ENCODE measurements at places on chromosomes 2 and 18.

DNA sequence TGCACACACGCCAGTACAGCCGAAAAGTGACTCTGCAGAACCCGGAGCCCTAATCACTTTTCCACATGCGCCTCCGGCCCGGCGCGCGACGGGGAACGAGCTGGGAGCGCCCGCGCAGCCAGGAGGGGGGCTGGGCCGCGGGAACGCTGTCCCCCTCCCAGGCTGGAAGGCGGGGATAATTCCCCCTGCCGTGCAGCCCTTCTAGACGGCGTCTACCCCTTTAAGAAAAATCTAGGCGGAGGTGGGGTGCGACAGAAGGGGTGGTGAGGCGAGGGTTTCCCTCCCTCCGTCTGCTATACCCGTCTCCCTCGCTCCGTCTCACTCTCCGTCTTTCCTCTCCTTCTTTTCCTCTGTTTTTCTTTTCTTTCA is 2.4 kb downstream of the CYP26B1 start:
- no peak for DNase-seq

GRCh38 chr2:18153741-18154140 is 275.3 kb downstream of the KCNS3 start:
- no peak for DNase-seq

GRCh38 chr18:49608366-49609255 is 46.8 kb downstream of the LIPG start:
- DNase-seq, result peak; percentile 37

DNA sequence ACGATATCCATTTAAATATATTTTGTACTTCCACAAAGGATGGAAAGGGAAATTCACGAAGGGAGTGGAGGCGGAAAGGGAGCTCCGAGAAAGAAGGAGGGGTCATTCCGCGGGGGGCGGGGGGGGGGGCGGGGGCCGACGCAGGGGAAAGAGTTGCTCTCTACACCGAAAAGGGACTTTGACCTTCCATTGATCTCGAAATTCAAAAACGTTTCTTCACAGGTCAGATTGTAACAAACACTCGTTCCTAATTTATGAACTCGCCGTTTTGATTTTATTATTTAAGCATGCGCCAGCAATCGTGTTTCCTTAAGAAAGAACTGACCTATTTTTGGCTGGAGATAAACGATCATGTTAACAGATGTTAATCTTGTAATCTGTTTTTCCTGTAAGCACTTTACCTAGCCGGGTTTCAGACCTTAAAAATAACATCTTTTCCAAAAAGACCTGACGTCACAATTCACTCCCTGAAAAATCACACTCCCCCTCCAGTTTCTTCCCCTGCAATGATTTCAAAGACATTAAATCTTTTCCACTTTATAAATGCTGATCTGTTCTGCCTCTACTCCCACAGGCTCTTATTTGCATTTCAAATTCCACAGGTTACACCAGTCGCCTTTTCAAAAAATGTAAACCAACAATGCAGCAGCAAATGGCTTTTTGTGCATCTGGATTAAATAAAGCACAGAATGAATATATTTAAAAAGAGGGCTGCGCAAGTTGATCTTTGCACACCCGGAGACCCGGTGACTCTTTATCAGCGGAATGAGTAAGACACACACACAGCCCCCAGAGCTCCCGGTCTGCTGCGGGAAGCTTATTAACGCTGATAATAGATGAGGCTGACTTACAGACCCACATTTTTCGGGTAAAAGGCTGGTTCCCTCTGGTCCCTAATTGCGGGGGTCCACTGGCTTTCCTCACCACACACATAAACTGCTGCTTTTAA is 1.6 kb downstream of the ZNF516 start:
- DNase-seq, result no peak

DNA sequence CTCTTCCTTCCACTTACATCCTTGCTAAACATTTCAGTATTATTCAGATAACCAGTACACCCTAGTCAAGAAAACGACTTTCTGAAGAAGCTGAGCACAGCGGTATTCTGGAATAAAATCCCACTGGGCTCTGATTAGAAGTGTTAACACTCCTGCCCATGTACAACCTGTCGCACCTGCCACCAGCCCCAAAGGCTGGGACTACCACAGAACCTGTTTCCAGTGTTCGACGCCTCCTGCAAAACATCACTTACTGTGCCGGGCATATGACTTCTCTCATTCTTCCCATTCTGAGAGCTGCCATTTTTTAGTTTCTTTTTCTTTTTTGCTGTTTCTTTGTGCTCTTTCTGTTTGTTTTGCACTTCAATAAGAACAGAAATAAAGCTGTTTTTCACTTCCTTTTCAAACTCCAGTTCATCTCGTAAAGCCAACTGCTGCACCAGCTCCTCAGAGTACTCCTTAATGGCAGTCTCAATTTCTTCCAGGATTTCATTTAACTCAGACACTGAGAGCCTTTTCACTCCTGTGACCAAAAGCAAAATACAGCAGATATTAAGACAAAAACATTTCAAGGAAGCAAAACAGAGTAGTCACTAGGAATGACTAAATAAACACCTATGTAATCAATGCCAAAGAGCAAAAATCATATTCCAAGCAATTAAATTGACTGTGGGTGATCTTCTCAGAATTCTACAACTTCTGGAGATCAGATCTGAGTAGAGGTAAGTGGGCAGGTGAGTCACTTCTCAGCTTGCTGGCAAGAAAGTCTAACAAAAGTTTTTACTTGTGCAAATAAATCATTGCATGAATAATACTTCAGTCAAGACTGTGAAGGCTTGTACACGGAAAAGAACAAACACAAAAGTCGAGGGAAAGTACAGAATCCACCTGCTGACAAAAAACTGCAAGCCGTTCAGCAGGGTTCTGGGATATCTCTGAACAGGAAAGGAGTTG is 19.3 kb downstream of the FEZ2 start:
- DNase-seq, result peak; percentile 15

GRCh38 chr2:187134306-187134705 is 285.3 kb upstream of the ZSWIM2 start:
- DNase-seq, result no peak

- no peak for DNase-seq
Observed at GRCh38 chr18:3691705-3692104, 241.7 kb downstream of the TGIF1 start.

DNA sequence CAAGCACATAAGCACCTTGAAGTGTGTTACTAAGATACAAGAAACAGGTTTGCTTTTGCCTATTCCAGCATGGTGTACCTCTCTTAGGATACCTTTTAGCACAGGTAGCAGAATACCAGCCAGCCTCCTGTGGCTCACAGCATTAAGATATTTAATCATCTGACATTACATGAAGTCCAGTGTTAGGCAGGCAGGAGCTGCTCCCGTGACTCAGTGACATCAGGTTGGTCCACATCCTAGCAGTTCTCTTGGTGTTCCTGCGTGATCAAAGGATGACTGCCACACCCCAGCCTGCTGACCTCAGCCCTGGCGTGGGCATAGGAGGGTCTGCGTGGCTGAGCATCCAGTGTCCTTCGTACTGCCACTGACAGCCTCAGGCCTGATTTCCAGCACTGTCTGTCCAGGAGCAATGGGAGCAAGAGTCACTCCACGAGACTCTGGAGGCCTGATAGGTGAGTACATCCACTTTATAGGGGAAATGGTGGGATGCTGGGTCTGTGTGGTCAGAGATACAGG is 3.6 kb upstream of the DTYMK start:
- DNase-seq, result no peak

GRCh38 chr2:238865744-238866355 is 18.0 kb downstream of the TWIST2 start:
- DNase-seq, result no peak

- no peak for DNase-seq
Observed at GRCh38 chr2:24457696-24458386, 33.2 kb upstream of the NCOA1 start.

- DNase-seq, result no peak
Observed at GRCh38 chr2:159516241-159516758, 100.0 kb downstream of the BAZ2B start.

DNA sequence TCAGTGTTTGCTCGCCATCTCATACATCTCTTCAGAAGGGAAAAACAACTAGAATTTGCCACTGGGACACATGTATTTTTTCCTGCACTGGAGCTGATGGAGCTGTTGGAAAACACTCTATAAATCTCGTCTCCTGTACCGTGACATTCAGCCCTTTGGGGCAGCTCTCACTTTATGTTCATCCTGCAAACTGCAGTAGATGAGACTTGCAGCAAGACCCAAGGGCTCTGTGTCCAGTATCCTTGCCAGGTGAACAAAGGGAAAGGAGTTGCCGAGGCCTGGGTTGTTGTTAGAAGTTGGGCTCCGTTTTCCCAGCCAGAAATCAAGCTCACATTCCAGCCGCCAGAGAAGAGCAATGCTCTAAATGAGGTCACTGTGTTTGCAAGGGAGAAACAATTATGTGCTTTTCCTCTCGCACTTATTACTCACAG is 285.1 kb downstream of the SLC4A3 start:
- DNase-seq, result peak; percentile 54

DNA sequence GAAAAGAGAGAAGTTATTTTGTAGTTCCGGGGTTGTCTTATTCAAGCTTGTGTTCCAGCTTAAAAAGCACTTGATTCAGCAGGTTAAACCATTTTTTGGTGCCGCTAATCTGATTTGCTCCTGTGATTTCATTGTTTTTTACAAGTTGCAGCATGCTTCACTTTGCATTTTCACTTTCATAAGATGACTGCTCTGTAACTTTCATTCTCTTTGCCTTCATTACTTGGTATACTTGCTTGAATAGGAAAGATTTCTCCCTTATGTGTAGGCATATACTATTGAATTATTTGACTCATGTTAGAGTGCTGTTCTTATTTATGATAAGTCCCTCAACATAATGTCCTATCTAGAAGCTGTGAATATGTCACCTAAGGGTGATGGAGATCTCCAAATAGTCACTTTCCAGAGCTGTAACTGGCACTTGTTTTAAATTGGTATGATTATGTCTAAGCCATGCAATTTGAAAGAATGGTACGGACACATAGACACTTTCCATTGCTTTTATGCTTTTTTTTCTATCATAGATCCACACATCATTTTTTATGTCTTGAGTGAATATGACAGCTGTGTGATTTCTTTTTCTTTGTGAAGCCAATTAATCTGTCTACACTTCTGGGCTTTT is 254.5 kb downstream of the DSEL start:
- DNase-seq, result no peak

- no peak for DNase-seq
Observed at GRCh38 chr2:125746321-125747164, 909.4 kb upstream of the GYPC start.

DNA sequence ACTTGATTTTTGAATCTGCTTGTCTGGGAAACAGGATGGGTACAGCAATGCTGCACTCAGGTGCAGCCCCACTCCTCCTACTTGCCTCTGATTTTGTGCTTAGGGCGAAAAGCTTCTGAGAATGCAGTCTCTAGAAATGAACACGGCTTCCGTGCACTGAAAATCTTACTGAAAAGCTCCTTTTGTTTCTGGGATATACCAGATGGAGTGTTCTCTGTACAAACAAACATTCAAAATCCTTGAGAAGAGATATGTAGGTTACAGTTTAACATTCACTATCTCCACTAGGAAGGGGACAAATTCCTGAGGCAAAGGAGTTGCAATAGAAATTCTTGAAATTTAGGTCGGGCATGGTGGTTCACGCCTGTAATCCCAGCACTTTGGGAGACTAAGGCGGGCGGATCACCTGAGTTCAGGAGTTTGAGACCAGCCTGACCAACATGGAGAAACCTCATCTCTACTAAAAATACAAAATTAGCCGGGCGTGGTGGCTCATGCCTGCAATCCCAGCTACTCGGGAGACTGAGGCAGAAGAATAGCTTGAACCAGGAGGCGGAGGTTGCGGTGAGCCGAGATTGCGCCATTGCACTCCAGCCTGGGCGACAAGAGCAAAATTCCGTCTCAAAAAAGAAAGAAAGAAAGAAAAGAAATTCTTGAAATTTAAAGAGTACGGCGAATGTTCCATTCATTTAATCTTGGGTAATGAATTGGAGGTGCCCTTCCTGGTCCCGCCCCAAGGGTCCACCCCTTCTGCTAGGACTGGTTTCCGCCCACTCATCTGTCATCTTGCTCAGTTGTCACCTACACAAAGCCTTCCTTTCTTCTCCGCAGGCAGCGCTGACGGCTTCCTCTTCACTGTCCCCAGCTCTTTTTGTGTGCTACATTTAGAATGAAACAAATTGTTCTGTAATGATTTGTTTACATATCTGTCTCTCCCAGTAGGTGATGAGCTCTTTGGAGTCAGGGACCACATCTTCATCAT is 92.4 kb downstream of the SOCS6 start:
- no peak for DNase-seq

DNA sequence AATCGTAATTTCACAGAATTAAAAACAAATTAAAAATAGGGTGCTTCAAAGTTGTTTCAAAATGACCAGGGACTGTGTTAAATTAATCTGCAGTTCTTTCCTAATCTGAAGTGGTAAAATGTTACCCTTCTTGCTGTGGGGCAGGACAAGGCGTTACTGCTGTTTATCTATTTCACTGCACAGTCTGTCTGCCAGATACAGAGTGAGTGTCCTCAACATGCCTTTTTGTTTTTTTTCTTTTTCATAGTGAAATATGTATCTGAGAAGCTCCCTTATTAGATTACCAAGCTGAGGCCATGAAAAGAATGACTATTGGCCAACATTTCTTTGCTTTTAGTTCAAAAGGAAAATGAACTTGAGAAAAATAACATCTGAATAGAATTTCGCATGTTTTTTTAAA is 38.0 kb downstream of the KCTD1 start:
- no peak for DNase-seq

DNA sequence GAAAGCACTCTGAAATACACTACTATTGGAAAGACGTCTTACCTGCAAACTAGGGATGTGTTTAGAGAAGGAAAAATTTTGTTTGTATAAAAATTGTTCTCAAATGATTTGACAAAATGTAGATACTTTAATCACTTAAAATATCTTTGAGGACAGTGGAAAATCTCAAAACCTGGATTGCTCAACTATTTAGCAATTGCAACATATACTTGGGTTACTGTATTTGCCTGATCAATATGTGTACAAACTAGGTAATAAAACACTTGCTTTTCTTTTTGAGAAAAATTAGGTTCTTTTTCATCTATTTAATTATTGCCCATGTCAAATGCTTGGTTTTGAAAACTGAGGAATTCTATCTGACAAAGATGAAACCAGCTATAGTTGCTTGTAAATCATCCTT is 60.9 kb downstream of the CPS1 start:
- DNase-seq, result no peak

GRCh38 chr18:42632801-42633200 is 482.7 kb downstream of the RIT2 start:
- DNase-seq, result peak; percentile 5

DNA sequence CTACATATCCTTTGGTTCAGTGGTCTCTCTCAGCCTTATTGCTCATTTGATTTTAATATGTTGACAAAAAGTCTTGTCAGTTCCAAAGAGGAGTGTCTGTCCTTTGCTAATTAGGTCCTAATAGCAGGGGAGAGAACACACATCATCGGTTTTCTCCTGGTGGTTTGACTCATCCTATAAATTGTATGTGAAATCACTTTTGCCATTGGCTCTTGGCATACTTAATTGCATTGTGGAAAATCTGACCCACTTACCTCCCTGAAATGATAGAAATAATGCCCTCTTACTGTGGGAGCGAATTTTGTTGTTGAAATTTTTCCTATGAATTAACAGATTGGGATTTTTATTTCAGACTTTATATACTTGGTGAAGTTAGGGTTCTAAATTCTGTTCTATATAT is 58.3 kb downstream of the MTCL1 start:
- DNase-seq, result no peak
